ENCODE measurements at places on chromosomes 5 and 9.

- DNase-seq, result no peak
These were observed 8.5 kb upstream of the MRNIP start for GRCh38 chr5:179867079-179867465.

- no peak for DNase-seq
These were observed 80.2 kb downstream of the TMEM174 start for GRCh38 chr5:73253047-73253660.

- no peak for DNase-seq
These were observed 5.7 kb upstream of the AQP7 start for GRCh38 chr9:33408087-33408486.

DNA sequence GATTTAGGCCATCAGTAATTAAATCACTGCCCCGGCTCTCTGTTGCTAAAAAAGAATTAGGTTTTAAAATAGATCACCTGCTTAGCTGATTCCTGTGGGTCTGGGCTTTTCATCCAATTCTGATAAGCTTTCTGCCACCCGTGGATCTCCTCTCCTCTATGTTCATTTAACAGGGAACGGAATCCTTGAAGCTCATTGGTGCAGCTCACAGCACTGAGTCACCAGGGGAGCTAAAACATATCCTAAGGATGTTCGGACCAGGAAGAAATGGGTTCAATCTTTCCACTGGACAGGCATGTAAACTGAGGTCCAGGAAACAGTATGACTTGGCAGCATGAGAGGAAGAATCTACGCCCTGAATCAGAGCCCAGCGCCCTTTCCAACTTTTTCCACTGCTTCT lies 267.1 kb upstream of the GRIA1 start:
- no peak for DNase-seq

DNA sequence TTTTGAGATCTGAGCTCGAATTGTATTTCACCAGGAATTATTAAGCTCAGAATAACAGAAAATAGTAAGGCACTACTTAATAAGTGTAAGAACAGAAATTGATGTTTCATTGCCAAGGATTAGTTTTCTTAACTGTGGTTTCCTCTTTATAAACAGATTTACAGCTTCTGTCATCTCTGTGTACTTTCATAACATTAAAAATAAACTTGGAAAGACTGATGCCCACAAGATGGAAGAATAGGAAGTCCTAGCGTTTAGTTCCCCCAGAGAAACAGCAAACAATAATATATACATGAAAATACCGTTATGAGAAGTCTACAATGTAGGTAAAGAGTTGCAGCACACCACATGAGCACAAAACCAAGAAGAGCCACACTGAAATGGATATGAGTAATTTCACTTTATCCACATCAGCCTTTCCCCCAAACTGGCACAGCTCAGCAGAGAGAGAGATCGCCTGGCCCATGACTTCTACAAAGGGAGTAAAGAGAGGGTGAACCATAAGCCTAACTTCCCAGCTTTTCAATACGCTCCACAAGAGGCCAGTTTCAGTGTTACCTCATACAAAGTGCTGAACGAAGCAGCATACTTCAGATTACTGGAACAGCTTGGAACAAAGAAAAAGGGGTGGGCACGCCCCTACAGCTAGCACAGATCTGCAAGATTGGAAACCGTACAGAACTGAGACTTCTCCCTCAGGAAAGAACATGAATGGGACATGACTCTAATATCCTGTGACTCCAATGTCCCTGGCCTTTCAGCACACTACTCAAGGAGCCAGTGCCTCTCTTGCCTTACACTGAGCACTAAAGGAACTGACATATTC lies 75.4 kb downstream of the EMB start:
- no peak for DNase-seq

DNA sequence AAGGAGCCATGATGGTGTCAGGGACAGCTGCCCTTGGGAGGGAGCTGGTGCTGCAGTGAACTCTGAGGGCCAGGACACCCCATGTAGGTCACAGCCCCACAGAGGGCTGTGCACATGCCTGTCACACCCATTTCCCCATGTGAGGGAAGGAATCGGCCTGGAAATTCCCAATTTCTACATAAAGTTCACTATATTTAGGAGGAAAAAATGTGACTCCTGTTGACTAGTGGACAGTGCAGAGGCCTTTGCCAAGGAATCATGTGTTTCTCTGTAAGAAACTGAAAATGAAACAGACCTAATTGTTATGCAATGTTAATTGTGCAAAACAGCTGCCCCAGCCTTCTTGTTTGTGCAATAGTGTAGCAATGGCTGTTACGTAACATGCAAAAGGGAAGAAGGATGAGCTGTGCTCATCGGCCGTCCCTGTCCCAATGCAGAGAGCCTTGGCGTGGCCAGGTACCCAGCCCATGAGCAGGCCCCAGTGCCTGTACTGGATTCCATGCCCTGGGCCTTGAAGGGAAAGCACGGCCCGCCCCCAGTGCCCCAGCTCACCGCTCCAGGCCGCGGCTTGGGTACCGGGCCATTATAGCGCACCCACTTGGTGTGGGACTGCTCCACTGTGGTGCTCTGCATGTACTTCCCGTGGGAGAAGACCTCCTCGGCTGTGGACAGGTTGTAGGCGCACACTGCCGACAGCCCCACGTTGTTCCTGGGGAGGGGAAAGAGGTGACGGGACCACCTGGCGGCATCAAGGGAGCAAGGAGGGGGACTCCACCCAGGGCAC lies 70.0 kb downstream of the SECISBP2 start:
- peak; percentile 70 for DNase-seq

- DNase-seq, result peak; percentile 30
These were observed 475 bp downstream of the WDR5 start for GRCh38 chr9:134136118-134136995.

DNA sequence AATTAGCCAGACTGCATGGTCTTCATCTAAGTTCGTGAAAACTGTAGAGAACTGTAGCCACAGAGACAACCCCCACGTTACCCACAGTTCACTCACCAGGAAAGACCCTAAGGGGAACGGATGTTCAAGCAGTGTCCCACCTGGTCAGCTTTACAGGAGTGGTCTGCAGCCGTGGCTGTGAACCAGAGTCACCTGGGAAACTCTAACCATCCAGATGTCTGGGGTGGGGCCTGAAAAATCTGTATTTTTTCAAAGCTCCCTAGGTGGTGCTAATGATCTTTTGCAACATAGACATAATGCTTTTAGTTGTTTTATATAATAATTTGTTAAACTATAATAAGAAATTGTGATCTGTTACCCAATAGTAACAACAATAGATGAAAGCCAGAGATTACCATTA lies 47.7 kb upstream of the ANGPTL2 start:
- no peak for DNase-seq

- DNase-seq, result peak; percentile 82
These were observed 77.4 kb upstream of the ANXA1 start for GRCh38 chr9:73074176-73074708.

- DNase-seq, result no peak
These were observed 204.6 kb downstream of the RFX3 start for GRCh38 chr9:3321186-3321585.

DNA sequence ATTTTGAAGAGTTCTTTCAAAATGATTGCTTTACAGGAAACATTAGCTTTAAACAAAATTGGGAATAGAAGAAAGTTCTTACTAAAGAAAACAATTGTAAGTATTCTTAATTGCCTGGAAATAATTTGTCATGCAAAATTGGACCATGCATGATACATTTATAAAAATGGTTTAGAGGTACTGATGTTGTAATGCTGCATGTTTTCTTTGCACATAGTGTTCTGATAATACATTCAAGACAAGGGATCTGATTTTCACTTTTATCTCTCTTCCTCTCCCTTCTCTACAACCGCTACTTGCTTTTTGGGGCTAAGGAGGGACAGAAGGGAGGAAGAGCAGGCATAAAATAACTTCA lies 211.6 kb upstream of the MPDZ start:
- no peak for DNase-seq

DNA sequence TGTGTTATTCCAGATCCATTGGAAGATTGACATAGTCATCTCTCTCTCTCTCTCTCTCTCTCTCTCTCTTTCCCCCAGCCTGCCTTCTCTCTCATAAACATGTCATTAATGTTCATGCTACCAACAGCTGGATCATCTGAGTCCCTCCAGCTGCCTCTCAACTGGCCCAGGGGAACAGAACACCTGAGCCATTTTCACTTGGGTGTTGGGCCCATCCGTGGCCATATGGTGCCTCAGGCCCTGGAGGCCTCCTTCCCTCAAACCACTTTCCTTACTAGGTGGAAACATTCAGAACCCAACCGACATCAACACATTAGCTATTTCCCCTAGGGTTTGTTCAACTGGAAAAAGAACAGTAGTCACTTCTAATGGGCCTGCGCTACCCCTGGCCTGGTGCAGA lies 196.2 kb downstream of the FRMD3 start:
- DNase-seq, result no peak

DNA sequence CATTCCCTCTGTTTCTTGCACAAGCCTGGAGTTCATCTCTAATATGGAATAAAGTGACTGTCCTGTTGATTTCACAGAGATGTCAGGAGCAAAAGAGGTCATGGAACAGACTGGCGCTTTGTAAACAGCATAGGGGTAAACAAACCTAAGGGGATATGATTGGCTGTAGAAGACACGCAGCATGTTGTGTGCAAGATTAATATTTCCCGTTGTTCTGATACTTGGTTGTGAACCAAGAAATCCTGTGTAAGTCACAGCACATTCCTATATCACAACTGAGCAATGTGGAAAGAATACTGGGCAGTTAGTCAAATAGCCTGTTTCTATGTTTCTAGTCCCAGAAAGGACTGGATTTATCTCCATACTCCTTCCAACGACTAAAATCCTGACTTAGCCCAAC lies 3.2 kb downstream of the ADAMTS12 start:
- peak; percentile 50 for DNase-seq

GRCh38 chr9:8962084-8962483 lies 1162.5 kb upstream of the DMAC1 start:
- no peak for DNase-seq

GRCh38 chr9:100455470-100455869 lies 17.5 kb upstream of the TMEFF1 start:
- DNase-seq, result peak; percentile 55

Measured in EH (cell line).